HFFc6 (cell line): ENCODE measurements at places on chromosomes 1 and 21. TPM values are rescaled to one million over a fixed set of nuclear protein-coding genes. Genes with fewer than 3 reads are reported as not detected.

The TNN gene
- total RNA-seq, result not detected in 2 replicates

The SYCP1 gene
- total RNA-seq, result not detected in 3 replicates

The FAM163A gene
- total RNA-seq, result not detected in 3 replicates

The GIPC2 gene
- 0.18 to 1.00 TPM (median 0.48 TPM) in 3 replicates for total RNA-seq

The INSRR gene
- total RNA-seq, result not detected in 3 replicates

The IFI44 gene
- 1.2 to 2.9 TPM (median 1.3 TPM) in 3 replicates for total RNA-seq

The EFNA3 gene
- total RNA-seq, result 0.43 to 1.1 TPM (median 1.0 TPM) in 3 replicates

DNA sequence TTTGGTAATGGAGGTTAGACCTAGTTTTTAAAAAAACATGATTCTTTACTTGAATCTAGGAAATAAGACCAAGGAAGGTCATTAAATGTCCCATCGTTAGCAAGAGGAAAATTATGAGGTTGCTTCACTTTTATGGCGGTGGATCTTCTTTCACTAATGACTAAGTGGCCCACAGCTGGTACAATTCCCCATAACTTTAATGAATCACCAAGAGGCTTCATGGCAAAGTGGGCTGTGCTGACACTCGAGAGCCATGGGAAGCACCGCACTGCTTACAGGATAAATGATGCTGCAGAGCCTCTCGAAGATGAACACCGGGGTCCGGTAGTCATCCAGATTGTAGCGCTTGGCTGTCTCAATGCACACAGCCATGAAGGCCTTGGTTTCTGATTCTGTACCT, 108.8 kb downstream of the UBR4 start:
- H3K4me1 ChIP-seq, result peaks cover 9% of the 10 kb centered on the region
- peaks cover 57% of the 10 kb centered on the region for H3K36me3 ChIP-seq
- peak; percentile 16 for DNase-seq
- H3K4me3 ChIP-seq, result no peak overlapping the region

DNA sequence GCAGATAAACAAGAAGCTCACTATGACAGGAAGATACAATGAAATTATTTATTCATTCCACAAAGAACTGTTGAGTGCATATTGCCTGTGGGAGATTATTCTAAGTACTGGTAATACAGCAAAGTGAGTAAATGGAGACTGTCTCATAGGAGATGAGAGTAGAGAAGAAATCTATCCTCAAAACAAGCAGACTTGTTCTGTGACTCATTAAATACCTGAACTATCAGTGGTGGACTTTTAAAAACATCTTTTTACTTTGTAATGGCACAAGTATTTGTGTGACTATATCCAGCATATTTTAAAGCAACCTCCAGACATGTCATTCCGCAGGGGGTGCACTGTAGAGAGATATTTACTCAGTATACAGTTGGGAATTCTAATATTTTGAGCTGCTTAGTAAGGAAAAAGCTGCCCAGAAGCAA, 259.2 kb downstream of the FMN2 start:
- H3K27me3 ChIP-seq, result peaks cover 22% of the 10 kb centered on the region
- peaks cover 88% of the 10 kb centered on the region for H3K36me3 ChIP-seq
- DNase-seq, result peak; percentile 94
- H3K4me1 ChIP-seq, result peaks cover 84% of the 10 kb centered on the region
- H3K27ac ChIP-seq, result peak overlapping the region; percentile 78
- H3K4me3 ChIP-seq, result peak overlapping the region; percentile 82

DNA sequence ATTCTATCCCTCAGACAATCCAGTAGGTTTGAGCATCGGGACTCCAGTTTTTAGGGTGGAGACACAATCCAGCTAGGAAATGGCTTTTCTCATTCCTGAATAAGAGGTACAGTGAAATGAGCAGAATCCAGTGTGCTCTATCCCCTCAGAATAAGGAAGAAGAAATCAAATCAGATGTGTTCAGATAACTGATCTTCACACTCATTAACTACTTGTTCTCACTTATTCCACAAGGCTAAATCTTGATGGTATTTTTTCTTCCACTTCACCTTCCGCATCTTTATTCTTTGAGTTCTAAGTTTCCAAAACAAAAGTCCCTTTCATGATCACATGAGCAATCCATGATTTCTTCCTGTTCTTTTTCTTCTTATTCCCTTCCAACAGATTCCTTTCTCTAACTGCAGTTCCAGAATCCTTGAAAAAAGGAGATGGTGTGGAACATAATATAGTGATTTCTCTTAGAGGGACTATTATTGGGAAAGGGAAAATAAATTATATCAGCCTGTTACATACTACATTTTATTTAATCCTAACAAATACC, 1.7 kb downstream of the SYT11 start:
- H3K36me3 ChIP-seq, result peaks cover 10% of the 10 kb centered on the region
- H3K27ac ChIP-seq, result peak overlapping the region; percentile 93
- H3K4me3 ChIP-seq, result peak overlapping the region; percentile 94
- peaks cover 57% of the 10 kb centered on the region for H3K4me1 ChIP-seq

GRCh38 chr1:150730130-150730721, 9.5 kb upstream of the HORMAD1 start:
- no peaks in the 10 kb centered on the region for H3K36me3 ChIP-seq
- no peak overlapping the region for H3K4me3 ChIP-seq
- no peaks in the 10 kb centered on the region for H3K27me3 ChIP-seq

- H3K4me3 ChIP-seq, result no peak overlapping the region
- no peaks in the 10 kb centered on the region for H3K4me1 ChIP-seq
- no peaks in the 10 kb centered on the region for H3K36me3 ChIP-seq
- H3K27ac ChIP-seq, result no peak overlapping the region
- H3K27me3 ChIP-seq, result peaks cover 1% of the 10 kb centered on the region; the same call in 1 of the 2 replicates
These were observed 430.8 kb upstream of the C1orf87 start for GRCh38 chr1:60504206-60504840.

DNA sequence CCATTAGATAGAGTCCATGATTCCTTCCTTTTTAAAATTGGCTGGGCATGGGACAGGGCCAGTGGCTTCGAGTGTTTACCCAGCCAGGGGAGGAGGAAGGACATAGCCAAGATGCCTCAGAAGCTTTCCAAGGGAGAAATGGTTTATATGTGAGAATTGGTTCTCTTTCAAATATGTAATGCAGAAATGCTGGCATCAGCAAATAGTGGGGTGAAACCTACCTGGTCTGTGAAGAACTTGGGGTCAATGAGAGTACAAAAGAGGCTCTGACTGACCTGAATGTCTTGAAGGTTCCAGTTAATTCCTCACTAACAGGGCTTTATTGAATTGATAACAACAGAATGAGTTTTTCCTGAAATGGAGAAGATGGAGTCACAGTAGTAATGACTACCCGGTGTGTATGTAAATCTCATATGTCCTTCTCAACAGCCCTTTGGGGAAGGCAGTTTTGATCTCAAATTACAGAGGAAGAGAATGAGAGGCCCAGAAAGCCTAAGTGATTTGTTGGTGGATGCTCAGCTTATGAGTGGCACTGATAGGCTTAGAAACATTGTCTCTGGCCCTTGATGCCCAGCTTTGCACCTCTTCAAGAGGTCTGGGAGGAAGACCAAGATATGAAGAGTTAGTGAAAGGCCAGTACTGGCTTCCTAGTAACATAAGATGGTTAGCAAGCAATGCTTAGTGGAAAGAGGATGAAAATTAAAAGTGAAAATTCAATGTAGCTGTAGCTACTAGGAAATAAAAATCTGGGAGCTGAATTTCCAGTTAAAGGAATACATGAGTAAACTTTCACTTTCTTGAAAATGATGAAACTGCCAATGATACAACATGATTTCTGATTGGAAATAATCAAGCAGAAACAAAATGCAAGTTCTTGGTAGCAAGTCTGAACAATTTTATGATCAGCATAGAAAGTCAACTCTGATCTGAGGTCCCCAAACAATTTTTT, 2.7 kb downstream of the ATF3 start:
- no peak overlapping the region for H3K27ac ChIP-seq
- H3K27me3 ChIP-seq, result peaks cover 39% of the 10 kb centered on the region
- peaks cover 38% of the 10 kb centered on the region for H3K4me1 ChIP-seq
- H3K4me3 ChIP-seq, result no peak overlapping the region
- H3K36me3 ChIP-seq, result no peaks in the 10 kb centered on the region; the same call in 1 of the 2 replicates

DNA sequence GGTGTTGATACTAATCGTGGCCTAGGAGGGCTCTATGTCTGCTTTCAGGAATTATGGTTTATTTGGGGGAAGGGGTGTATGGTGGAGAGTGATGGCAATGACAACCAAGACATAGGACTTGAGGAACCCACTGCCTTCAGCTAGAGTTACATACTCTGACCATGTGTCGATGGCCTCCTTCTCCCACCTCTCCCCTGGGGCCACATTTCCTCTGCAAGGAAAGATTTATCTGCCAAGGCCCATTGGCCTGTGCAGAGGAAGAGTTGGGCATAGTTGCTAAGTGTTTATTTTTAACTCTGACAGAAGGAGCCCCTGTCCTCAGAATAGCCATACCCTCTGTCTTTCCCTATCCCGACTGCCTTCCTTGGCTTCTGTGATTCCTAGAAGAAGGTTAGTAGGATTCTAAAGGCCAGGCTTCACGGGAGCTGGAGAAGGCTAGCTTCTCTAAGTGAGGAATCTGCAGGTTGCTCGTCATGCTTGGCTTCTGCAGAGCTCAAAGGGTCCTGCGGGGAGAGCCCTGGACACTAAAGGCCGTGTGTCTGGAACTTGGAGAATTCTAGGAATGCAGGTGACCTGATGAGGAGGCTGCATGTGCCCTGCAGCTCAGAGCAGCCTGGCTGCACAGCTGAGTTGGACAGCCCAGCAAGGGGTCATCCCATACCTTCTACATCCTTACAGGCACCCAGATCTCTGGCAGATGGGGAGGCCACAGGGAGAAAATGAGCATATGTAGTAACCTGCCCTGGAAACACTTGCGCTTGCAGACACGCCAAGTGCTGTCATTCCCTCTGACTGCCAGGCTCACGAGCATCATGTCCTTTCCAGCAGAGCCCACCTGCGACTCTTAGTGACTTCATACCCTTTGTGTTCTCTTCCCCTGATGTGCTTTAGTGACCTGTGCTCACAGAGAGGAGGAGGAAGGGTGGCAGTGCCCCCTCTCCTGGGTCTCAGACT, 9.7 kb downstream of the MAPKAPK2 start:
- H3K36me3 ChIP-seq, result peaks cover 11% of the 10 kb centered on the region; the same call in 1 of the 2 replicates
- peak overlapping the region; percentile 73 for H3K4me3 ChIP-seq
- peaks cover 2% of the 10 kb centered on the region; the same call in 1 of the 2 replicates for H3K27me3 ChIP-seq

DNA sequence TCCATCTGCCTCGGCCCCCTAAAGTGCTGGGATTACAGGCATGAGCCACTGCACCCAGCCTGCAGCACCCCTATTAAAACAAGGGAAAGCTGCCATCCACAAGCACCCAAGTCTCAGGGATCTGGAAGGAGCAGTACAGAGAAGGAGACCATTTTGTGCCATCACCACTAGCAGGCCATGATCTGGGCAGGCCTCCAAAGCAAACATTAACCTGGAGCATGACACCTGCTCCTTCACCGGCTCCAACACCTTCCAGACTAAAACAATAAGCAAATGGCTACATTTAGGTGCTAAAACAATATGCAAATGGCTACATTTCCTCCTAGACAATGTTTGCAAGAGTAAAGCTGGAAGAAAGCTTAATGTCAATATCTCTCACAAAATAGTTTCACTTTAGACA, 16.7 kb downstream of the MEAF6 start:
- no peaks in the 10 kb centered on the region for H3K27me3 ChIP-seq
- DNase-seq, result no peak
- no peak overlapping the region for H3K4me3 ChIP-seq

DNA sequence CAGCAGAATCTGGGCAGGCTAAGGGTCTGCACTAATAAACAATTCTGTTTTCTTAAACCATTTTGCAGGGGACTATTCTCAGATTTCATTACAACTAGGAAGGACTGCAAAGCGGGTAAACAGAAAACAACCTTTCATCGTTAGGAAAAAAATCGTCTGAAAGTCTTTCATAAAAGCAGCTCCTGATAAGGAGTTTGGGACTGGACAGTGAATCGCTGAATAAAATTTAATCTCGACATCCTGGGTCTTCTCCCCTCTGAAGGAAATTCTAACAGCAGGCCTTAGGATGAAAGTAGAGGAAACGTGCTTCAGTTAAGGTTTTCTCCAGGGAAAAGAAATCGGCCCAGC, 471 bp upstream of the MTF2 start:
- no peak for DNase-seq
- H3K27ac ChIP-seq, result peak overlapping the region; percentile 91
- H3K4me3 ChIP-seq, result peak overlapping the region; percentile 97
- peaks cover 1% of the 10 kb centered on the region; the same call in 1 of the 2 replicates for H3K27me3 ChIP-seq

GRCh38 chr1:100187912-100188311, 9.9 kb upstream of the LRRC39 start:
- H3K27me3 ChIP-seq, result no peaks in the 10 kb centered on the region
- H3K27ac ChIP-seq, result no peak overlapping the region
- no peak for DNase-seq
- no peaks in the 10 kb centered on the region for H3K36me3 ChIP-seq

DNA sequence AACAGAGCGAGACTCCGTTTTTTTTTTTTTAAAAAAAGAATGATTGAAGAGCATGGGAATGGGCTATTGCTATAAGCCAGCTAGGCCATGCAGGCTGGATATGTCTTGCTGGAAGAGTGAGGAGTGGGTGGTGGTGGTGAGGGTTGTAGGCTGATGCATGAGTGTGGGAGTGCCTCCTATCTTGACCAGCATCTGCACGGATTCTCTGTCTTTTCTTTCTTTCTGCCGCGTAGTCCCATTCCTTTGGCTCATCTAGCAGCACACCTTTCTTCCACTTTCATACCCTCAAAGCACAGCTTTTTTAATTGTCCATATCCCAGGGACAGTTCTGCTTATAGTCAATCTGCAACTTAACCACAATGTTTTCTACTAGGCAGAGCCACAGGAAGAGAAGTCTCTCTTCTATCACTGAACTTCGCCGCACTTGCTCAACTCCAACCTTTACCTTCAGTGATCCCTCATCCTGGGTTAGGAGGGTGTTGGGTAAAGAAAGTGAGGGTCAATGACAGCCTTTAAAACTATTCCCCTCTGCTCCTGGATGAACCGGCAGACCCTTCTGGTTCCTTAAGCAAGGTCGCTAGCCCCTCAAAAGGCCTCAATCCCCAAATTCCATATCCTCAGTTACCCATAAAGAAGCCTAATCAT, 15.2 kb downstream of the ADCY10 start:
- H3K4me3 ChIP-seq, result no peak overlapping the region
- H3K36me3 ChIP-seq, result no peaks in the 10 kb centered on the region
- no peak overlapping the region for H3K27ac ChIP-seq
- H3K4me1 ChIP-seq, result peaks cover 34% of the 10 kb centered on the region
